ENCODE measurements at places on chromosomes 6 and 20. TPM values are rescaled to one million over a fixed set of nuclear protein-coding genes. Genes with fewer than 3 reads are reported as not detected.

DNA sequence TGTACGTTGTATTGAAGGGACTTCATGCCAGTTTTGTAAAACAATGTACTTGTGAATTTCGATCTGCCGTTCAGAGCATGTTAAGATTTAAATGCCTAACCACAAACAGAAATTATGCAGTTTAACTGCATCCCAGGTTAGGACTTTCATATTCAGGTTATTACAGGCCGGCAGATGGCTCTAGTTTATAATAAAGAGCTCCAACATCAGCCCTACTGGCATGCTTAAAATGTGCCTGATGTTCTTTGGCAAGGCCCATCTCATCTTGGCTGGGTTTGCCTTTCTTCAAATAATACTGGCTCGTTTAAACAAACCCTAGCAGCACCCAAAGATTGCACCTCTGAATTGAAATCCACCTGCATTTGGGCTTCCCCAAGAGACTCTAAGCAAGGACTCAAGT, 169.3 kb upstream of the RIN2 start:
- no peak for DNase-seq

GRCh38 chr6:80235647-80236046, 129.2 kb downstream of the BCKDHB start:
- no peak for DNase-seq

DNA sequence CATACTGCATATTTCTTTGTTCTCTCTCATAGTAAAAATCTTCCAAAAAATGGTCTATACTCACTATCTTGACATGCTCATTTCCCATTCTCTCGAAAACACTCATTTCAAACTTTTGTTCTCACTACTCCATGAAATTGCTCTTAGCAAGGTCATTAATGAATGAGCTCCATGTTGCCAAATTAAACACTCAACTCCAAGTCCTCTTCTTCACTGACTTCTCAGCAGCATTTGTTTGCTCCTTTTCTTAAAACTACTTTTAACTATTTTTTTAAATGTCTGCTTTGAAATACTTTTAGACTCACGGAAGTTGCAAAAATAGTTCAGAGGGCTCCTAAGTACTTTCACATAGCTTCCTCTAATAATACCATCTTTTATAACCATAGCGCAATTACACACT, 274.0 kb upstream of the PREP start:
- DNase-seq: no peak

- DNase-seq: no peak
Measured at GRCh38 chr20:56345911-56346310, 12.9 kb upstream of the FAM210B start.

DNA sequence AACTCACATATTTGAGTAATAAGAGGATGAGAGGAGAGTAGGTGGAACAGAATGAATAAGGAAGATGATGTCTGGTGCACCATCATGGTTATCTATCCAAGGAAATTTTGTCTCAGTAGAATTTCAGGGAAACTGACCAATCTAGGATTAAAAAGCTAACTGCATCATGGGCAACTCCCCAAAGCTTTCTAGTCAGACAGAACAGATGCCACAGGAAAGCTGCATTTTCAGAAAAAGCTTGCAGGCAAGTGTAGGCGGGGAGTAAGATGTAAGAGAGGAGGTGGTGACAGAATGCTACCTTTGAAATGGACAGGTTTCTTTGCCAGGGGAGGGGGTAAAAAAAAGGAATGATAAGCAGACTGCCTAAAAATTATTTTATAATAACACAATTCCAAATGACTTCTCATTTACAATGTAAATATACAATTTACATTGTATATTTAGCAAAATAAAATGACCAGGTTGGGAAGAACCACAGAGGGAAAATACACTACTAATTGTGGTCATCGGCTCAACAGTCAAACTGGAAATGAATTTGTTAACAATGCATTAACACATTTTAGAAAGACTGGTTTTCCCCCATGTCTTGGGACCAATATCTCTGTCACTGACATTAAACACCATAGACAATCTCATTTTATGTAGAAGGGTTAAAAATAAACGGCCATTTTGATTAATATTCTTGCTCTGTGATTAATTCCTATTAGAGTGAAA, 15.1 kb downstream of the NHSL1 start:
- no peak for DNase-seq

- no peak for DNase-seq
Measured at GRCh38 chr6:45439861-45440388, 62.2 kb upstream of the SUPT3H start.

GRCh38 chr6:28980137-28980851, 24.8 kb downstream of the ZNF311 start:
- no peak for DNase-seq

DNA sequence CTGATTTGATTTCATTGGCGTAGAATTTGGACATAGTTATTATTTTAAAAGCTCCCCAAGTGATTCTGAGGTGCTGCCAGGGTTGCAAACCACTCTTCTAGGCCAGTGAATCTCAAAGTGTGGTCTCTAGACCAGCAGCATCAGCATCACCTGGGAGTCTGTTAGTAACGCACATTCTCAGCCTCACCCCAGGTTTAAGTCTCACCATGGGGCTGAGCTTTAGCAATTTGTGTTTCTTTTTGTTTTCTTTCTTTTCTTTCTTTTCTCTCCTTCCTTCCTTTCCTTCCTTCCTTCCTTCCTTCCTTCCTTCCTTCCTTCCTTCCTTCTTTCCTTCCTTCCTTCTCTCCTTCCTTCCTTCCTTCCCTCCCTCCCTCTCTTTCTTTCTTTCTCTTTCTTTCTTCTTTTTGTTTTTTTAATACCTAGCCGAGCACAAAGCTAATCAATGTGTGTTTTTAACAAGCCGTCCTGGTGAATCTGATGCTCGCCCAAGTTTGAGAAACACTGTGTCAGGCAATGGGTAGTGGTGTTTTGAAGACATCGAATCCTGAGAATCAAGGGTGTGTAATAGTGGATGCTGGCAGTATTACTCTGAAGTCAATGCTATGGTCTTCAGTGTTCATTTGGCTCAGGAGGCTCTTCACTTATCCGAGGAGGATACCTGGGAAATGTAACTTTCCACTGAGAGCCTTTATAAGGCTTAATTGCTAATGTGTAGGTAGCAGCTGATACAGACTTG, 104.9 kb downstream of the SLX4IP start:
- DNase-seq: no peak

- DNase-seq: no peak
Measured at GRCh38 chr6:163994566-163994965, 580.0 kb downstream of the QKI start.

GABRR2 gene
- total RNA-seq: 0.12 TPM

CLVS2 gene
- not detected for total RNA-seq

ALDH8A1 gene
- total RNA-seq: 0.14 TPM

HLA-DMA gene
- total RNA-seq: 2.0 TPM
